ENCODE measurements at places on chromosomes 2 and 18.

GRCh38 chr2:45855374-45855773 is 203.9 kb downstream of the PRKCE start:
- no peak for DNase-seq

DNA sequence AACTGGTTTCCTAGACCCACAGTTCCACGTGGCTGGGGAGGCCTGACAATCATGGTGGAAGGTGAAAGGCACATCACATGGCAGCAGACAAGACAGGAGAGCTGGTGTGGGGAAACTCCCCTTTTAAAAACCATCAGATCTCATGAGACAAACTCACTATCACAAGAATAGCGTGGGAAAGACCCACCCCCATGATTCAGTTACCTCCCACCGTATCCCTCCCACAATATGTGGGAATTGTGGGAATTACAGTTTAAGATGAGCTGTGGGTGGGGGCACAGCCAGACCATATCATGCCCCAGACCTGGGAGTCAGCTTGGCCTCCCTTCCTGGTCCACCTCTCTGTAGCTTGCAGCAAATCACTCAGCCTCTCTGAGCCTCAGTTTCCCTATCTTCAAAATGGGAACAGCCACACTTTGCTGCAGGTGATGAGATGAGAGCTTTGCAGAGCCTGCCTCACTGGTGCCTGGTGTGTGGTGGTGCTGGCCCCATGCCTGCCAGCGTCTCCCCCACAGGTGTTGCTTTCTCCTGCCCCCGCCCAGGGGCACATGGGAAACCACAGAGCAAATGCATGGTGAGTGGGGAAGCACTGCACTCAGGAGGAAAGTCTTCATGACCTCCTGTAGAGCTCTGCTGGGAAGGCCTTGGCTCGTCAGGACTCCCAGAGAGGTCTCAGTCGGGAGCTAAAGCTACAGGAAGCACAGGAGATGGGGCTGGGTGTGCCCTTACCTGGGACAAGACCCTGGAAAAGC is 31.1 kb downstream of the GREB1 start:
- no peak for DNase-seq

DNA sequence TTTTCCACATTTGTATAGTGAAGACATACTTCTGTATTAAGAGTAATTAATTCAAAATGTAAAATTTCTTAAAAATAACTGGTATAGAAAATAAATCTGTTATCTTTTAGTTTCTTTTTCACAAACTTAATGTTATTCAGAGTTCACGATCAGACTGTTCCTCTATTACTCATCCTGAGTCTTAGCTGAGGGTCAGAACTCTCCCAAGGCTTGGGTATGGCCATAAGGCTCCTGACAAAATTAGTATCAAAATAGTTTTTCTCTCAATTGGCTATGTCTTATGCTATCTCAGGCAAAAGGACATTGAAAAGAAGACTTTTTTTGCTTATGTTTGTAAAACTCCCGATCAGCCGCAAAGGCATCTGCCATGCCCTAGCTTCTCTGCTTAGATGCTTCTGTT is 56.1 kb upstream of the NAB1 start:
- no peak for DNase-seq

DNA sequence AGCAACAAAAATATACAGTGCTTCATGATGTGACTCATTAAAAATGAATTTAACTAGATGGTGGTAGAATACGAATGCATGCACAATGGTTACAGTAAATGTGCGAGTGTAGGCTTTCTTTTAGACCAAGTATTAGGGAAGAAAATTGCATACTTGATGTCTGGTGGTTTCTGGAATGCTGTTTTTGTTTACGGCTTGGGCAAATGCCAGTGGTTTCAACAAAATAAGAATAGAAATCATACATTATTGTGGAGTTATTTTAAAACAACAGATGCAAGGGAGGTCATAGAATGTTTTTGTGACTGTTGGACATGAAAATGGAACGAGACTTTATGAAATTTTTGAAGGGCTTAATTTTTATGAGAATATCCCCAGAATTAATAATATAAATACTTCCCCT is 580.9 kb downstream of the PLCL1 start:
- DNase-seq, result no peak

DNA sequence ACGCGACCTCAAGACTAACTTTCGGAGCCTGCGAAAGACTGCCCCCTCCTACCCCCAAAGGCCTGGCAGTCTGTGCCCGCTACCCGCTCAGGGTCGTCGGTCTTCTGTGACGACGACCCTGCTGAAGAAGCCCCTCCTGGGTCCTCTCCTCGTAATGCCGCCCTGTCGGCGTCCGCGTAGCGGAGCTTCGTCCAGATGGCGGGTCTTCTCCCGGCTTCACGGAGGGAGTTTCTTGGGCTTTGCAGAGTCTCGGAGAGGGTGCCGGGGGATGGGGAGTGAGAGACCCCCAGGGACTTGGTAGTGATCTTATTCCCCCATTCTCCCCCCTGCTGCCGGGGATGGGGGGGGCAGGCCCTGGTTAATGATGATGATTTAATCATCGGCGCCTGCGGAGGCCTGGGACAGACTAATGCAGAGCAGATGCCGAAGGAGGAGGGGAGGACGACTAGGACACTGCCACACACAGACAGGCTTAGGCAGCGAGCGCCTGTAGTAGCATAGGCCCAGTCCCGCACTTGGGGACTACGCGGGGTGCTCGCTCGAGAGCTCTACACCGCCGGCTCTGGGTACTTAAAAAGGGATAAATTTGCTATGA is 528 bp upstream of the PCGF1 start:
- DNase-seq, result no peak

DNA sequence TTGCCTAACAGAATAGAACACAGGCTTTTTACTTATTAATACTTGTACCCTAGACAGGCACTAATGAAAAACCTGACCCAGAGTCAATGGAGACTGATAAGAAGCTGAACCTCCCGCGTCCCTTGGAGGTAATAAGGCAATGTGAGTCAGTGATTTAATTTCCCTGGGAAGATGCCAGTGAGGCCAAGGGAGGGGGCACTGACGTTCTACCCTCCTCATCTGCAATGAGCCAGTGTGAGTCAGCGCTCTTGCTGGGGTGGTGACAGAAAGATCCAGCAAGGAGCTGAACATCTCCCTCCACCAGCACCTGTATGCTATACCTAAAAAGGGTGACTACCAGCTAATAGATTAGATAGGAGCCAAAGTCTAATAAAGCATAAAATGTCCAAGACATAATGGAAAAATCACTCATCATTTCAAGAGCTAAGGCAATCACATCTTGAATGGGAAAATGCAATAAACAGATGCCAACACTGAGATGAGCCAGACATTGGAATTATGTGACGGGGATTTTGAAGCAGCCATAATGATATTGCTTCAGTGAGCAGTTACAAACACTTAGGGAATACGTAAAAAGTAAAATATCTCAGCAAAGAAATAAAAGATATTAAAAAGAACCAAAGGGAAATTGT is 116.9 kb downstream of the TPGS2 start:
- no peak for DNase-seq

- DNase-seq, result no peak
These were observed 756 bp upstream of the OST4 start for GRCh38 chr2:27071990-27072830.

- DNase-seq, result no peak
These were observed 131.3 kb downstream of the CCBE1 start for GRCh38 chr18:59565957-59566356.

DNA sequence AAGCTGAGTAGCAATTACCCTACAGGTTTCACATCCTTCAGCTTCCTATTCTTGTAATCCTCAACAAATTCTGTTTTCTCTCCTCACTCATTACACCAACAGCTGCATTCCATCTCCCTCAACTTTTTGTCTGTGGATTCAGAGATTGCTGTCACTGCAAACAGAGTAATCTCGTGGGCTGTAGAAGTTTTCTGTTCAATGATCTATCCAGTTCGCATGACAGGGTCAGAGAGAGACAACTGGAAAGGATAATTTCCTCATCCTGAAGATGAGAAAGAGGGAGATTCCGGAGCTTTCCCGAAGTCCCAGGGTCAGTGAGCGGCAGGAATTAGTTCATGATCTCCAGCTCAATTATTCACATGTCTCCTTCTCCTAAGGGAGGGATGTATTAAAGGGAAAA is 75.7 kb downstream of the MYO5B start:
- DNase-seq, result no peak

DNA sequence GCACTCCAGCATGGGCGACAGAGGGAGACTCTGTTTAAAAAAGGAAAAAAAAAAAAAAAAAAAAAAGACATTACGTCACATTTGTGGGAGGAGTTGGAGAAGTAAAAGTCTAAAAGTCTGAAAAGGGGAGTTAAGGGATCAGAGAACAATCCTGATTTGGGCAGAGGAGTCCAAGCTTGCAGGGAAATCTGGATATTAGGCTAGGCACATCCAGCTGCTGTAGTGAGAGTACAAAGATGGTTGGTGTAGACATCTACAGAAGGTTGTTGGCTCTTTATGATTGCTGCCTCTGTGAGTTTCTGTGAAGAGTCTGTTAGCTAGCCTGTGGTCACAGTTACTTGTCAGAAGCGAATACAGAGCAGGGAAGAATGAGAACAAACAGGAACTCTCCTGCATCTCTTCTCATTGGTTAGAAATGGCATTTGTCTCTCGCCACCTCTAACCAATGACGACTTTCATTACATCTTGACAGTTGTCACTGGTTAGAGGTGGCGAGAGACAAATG is 3.3 kb upstream of the OSBPL6 start:
- no peak for DNase-seq

DNA sequence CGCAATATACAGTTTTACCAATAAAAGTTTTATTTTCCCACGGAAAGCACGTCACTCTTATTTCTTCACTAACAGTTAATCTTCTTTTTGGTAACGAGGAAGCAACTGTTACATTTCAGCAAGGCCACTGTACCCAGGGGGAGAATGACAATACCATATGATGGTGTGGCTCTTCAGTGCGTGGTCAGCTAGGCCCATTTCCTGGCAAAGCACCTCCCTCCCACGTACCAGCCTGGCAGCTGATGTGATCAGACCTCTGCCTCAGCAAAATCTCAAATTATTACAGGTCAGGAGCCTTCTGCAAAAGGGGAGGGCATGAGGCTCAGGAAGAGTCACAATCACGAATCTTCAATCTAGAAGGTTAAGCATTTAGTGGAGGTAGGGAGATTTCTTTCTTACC is 55.4 kb downstream of the KLF7 start:
- DNase-seq, result no peak

DNA sequence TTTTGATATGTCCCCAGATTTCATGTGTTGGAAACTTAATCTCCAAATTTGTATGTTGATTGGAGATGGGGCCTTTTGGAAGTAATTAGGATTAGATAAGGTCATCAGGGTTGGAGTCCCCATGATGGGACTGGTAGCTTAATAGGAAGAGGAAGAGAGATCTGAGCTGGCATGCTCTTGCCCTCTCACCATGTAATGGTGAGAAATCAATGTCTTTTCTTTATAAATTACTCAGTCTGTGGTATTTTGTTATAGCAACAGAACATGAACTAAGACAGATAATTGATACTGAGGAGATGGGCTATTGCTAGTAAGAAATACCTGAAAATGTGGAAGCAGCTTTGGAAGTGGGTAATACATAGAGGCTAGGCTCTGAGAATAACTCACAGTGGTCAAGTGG is 48.0 kb downstream of the CDC42EP3 start:
- DNase-seq, result no peak

DNA sequence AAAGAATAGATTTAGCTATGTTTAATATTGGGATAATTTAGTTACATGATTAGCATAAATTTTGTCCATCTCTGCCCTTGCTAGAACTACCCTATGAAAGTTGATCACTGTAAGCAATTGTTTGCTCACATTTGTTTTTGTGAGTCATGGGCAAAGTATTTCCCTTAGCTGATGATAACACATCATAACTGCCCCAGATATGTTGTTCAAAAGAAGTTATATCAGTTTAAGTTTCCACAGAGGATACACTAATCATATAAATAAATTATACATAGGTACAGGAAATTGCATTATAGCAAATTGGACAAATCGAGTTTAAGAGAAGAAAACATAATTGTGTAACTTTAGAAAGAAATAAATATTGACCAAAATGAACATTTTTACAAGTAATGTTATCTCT is 223.2 kb upstream of the PIK3C3 start:
- no peak for DNase-seq

DNA sequence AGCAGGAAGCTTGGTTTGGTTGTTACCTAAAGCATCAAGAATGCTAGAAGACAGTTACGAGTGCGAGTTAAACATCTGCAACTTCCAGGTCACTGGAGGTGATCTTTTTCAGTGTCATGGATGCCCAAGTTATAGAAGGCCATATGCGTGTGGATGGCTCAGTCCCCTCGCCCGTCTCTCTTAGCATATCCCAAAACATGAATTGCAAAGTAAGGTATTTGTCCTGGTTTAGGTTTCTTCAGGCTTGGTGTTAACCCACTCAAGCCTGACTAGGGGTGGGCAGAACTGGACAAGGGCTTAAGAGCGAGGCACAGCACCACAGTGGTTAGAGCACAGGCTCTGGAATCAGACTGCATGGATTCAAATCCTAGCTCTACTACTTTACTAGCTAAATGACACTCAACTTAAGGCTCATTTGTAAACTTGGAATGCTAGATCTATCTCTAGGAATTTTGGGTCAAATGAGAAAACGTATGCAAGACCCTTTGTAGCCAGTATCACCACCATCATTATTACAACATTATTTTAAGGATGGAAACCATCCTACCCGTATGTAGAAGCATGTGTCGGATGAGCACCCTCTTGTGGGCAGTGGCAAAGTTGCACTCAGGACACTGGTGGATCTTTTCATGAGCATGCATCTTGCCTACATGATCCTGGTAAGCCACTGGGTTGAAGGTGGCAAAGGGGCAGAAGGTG is 11.2 kb downstream of the ZNF142 start:
- no peak for DNase-seq

DNA sequence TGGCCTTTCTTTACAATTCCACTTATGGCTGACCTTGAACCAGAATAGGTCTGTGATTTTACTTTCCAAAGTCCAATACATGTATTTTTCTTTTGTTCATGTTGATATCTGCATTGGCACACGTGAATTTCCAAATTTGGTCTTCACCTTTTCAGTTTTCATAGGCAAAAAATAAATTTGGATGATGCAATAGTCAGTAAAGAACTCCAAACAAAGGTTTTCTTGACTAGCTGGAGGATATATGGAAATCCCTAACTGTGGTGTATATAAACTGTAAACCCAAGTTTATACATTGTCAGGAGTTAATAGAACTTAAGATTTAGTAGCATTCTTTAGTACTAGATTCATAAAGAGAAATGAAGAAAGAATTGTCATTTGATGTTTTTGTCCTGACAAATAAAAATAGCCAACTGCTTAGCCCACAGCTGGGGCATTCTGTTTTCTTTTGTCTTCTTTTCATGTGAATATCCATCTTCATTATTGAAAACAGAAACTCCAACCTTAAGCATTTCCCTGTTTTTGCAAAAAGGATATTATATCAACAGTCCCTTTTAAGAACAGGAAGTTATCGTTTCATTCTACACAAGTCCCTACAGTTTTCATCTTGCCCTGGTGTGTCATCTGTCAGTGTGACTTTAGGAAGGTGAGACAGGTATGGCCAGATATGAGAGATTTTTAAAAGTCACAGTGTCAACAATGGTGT is 132.9 kb downstream of the BCL2 start:
- no peak for DNase-seq

DNA sequence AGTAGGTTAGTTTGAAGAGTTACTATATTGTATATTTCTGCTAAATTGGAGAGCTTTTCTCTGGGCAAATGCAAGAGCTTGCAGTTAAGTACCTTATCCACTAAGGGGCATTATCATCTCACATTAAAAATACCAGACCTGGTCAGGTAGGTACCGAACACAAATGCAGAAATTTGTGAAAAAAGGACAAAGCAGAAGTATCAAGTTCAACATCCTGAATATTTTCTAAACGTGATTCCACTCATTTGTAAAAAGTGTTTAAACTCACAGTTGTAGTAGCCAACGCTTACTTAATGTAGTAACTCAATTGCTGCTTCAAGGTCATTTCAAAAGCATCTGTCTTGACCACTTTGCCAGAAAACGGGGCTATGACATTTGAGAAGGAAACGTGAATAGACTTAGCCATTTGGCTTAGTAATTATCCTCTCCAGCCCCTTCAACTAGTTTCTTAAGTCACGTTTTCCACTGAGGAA is 52.1 kb downstream of the CYRIA start:
- DNase-seq, result no peak
